ENCODE measurements at places on chromosomes 6 and 20. TPM values are rescaled to one million over a fixed set of nuclear protein-coding genes. Genes with fewer than 3 reads are reported as not detected.
A peak's percentile ranks its signal among the peaks of the same experiment; 100 is the strongest.

- H3K4me3 ChIP-seq = no peak overlapping the region
- H3K27ac ChIP-seq = no peak overlapping the region
- DNase-seq = no peak
- H3K4me1 ChIP-seq = peaks cover 16% of the 10 kb centered on the region
- no peaks in the 10 kb centered on the region for H3K27me3 ChIP-seq
- no peaks in the 10 kb centered on the region for H3K36me3 ChIP-seq
Observed at GRCh38 chr20:8530022-8530421, 398.0 kb downstream of the PLCB1 start.

GRCh38 chr6:23505026-23505425, 621.0 kb upstream of the NRSN1 start:
- H3K36me3 ChIP-seq = no peaks in the 10 kb centered on the region
- DNase-seq = no peak
- H3K4me1 ChIP-seq = no peaks in the 10 kb centered on the region

- DNase-seq = no peak
- H3K4me3 ChIP-seq = no peak overlapping the region
- H3K4me1 ChIP-seq = peaks cover 10% of the 10 kb centered on the region
- no peak overlapping the region for H3K27ac ChIP-seq
- no peaks in the 10 kb centered on the region for H3K36me3 ChIP-seq
- H3K27me3 ChIP-seq = no peaks in the 10 kb centered on the region
Observed at GRCh38 chr6:14540276-14540675, 422.7 kb downstream of the CD83 start.

GRCh38 chr6:169321546-169321945, 67.9 kb upstream of the THBS2 start:
- peaks cover 6% of the 10 kb centered on the region for H3K4me1 ChIP-seq
- DNase-seq = peak; percentile 45
- no peaks in the 10 kb centered on the region for H3K27me3 ChIP-seq
- no peak overlapping the region for H3K27ac ChIP-seq
- no peak overlapping the region for H3K4me3 ChIP-seq

DNA sequence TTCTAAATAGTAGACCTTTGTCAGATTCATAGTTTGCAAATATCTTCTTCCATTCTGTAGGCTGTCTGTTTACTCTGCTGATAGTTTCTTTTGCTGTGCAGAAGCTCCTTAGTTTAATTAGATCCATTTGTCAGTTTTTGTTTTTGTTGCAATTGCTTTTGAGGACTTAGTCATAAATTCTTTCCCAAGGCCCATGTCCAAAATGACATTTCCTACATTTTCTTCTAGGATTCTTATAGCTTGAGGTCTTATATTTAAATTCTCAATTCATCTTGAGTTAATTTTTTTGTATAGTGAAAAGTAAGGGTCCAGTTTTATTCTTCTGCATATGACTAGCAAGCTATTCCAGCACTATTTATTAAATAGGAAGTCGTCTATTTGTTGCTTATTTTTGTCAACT, 287.0 kb downstream of the PACRG start:
- no peaks in the 10 kb centered on the region for H3K36me3 ChIP-seq
- DNase-seq = no peak
- H3K27ac ChIP-seq = no peak overlapping the region
- H3K4me1 ChIP-seq = no peaks in the 10 kb centered on the region

- H3K27ac ChIP-seq = peak within 1 kb of the TSS; percentile 80
- H3K27me3 ChIP-seq = no peaks in the 10 kb centered on the region
- peak within 1 kb of the TSS; percentile 36 for H3K4me3 ChIP-seq
Observed at GRCh38 chr6:149897855-149898744, at the start of gene RAET1E. Gene RAET1E (minus strand): TSS chr6:149898113. CDS start chr6:149890901, 7,212 bp downstream.

- no peak overlapping the region for H3K27ac ChIP-seq
- H3K4me1 ChIP-seq = no peaks in the 10 kb centered on the region
- no peaks in the 10 kb centered on the region for H3K27me3 ChIP-seq
- no peak overlapping the region for H3K4me3 ChIP-seq
- DNase-seq = no peak
Observed at GRCh38 chr6:14910692-14911547, 334.9 kb upstream of the JARID2 start.

DNA sequence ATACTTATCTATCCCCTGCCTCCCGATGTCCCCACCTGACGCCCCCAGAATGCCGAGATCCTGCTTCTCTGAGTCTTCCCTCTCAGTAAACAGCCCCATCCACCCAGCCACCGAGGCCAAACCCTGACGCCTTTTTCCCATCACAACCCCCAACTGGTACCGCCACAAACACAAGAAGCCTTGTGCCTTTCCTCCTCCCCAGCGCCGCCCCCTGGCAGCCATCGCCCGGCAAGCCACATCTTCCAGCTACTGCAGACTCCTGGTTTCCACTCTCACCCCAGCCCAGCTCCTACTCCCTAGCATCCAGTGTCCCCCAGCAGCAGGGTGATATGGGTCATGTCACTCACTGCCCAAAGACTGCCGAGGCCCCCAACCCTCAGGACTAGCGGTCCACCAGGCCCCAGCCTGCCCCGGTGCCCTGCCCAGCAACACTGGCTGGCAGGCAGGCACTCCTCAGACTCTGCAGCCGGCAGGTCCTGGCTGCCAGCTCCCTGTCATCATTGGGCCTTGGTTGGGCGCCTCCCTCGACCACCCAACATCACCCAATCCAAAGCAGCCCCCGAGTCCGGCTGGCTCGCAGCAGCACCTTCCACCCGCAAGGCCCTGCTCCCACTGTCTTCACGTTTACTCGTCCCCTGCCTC, 11.2 kb downstream of the TCFL5 start:
- no peak overlapping the region for H3K27ac ChIP-seq
- no peaks in the 10 kb centered on the region for H3K27me3 ChIP-seq
- no peak for DNase-seq
- H3K4me3 ChIP-seq = no peak overlapping the region

- no peak for DNase-seq
- H3K4me1 ChIP-seq = peaks cover 5% of the 10 kb centered on the region
- H3K4me3 ChIP-seq = no peak overlapping the region
Observed at GRCh38 chr6:33897189-33897780, 93.5 kb upstream of the MLN start.

Gene BCAS4
- 4.8 TPM for total RNA-seq

- DNase-seq = no peak
- no peaks in the 10 kb centered on the region for H3K27me3 ChIP-seq
- H3K4me1 ChIP-seq = peaks cover 31% of the 10 kb centered on the region
- no peaks in the 10 kb centered on the region for H3K36me3 ChIP-seq
- H3K27ac ChIP-seq = peak overlapping the region; percentile 86
Observed at GRCh38 chr6:14440215-14440910, 322.8 kb downstream of the CD83 start.

Gene OR2H2
- total RNA-seq = not detected

All from esophagus muscularis mucosa (tissue), 4 donors.